ENCODE measurements at places on chromosomes 4 and X. TPM values are rescaled to one million over a fixed set of nuclear protein-coding genes. Genes with fewer than 3 reads are reported as not detected.
A peak's percentile ranks its signal among the peaks of the same experiment; 100 is the strongest.

OPHN1 gene
- total RNA-seq = 12.5 TPM

HERC6 gene
- total RNA-seq = 27.4 TPM

DNA sequence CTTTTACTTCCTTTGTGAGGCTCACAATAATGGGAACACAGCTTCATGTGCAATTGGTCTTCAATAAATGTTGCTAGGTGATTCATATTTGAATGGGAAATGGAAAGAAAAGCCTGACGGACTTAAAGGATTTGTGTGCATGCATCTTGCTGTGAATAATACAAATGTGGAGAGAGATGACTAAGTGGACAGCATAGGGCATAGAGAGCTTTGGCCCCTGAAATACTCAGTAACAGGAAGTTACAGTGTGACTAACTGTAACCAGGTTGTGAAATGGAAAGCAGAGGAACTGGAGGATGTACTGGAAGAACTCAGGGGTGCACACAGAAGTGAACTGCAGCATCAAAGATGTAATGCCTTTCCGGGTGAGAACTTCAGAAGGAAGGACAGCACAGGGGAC is 206.7 kb downstream of the MGST2 start:
- DNase-seq = peak; percentile 96

- no peak for DNase-seq
Measured at GRCh38 chr4:89023140-89023539, 33.8 kb downstream of the FAM13A start.

TMSB15A gene
- 0.15 TPM for total RNA-seq

DNA sequence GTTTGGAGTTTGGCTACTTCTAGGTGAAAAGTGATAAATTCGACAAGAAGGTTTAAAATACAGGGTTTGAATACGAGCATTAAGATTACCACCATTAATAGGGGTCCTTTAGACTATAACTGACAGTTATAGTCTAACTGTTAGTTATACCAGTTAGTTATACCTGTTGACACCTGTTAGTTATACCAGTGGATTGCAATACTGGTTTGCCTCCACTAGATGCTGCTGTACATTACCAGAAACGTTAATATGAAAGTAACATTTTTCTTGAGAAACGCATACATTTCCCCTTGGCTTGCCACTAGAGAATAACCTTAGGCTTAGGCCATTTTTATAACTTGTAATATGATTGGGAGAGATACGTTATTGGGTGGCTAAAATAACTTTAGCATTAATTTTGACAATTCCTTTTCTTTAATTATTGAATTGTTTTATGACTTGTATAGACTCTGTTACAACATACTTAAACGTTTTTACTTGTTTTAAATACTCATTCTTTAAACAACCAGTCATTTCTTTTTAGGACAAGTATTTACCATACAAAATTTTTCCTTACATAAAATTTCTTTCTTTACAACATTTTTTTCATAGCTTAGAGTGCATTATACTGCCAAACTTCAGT is 911.2 kb downstream of the FSTL5 start:
- DNase-seq = peak; percentile 23

SSX2B gene
- total RNA-seq = not detected

OCIAD1 gene
- total RNA-seq = 173 TPM

DNA sequence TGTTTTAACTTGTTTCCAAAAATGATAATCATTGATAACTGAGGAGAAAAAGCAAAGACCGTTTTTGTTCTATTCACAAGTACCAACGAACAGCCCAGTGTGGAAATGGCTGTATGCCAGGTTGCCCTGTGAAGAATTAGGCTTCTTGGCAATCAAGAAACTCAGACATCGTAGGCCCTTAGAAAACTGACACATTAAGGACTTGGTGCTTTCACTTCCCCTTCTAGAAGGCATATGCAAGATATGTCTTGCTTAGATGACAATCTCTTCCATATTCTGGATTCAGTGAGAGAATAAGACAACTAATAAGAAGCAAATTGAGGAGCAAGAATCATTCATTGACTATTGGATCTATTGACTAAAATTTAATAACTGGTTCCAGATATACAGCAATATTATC is 56.6 kb downstream of the ANAPC10 start:
- no peak for DNase-seq

RS1 gene
- total RNA-seq = 0.17 TPM

TRMT2B gene
- 15.1 TPM for total RNA-seq

TLR7 gene
- not detected for total RNA-seq

- DNase-seq = no peak
Measured at GRCh38 chr4:78735697-78736096, 40.5 kb upstream of the BMP2K start.

ARR3 gene
- not detected for total RNA-seq

DNA sequence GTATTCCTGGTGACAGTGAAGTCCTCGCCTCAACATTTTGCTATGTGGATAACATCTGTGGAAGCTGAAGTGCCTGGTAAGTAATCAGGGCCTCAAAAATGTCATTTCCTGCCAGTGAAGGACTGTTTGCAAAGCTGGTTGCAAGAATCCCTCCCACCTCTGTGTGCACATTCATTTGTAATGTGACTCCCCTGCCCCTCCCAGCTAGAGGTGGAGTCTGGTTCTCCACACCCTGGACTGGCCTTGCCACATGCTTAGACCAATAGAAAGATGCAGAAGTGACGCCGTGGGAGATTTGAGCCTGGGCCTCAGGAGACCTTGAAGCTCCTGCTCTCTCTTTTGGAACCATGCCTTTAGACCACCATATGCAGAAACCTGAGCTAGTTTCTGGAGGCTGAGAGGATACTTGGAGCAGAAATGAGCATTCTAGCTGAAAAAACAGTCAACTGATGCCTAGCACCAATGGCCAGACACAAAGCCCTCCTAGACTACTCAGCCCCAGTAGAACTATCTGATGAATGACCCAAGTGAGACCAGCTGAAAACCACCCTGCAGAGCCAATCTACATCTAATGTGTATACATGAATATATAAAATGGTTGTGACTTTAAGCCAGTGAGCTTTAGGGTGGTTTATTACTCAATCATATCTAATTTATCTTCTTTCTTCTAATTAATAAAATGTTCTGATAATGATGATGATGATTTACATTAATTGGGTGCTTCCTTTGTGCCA is 47.8 kb upstream of the CRMP1 start:
- DNase-seq = peak; percentile 0
